ENCODE measurements at places on chromosomes 7 and 10.

DNA sequence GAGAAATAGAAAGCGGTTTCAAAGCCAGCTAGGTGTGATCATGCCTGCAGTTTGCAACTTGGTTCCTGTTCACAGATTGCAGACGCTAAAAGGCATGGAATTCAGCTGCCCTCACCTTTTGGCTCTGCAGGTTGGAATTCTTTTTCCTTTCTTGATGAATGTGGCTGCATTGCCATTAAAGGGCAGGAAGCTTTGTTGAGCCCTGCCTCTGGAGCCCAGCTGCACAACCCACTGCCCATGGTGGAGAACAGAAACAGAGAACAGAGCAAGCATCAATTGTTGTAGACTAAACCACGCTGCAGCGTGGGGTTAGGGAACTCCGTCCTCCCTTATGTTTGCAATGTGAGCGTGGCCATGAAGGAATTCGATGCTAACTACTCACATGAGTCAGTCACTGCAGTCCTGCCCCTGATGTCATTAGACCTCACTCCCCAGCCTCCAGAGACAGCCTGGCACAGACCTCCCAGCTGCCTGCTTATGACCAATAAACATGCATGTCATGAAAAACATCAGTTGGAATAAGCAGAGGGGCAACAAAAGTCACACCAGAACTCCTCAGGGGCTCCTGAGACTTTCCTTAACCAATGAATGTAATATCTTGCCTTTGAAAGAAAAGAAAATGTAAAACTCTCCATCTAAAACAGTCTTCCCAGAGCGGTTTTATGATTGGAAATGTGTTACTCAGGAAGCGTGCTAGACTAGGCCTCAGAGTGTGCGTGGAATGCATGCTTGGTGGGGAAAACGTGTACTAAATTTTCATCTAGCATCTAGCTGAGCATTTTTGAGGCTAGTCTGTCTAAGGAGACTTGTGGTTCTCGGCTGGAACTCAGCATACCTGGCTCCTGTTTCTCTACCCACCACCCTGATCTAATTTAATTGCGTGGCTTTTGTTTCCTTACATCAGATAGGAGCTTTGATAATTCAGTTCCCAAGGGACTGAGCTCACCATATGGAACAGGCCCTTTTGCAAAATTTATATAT lies 232.2 kb downstream of the KIAA1217 start:
- DNase-seq, result no peak

- no peak for DNase-seq
Measured at GRCh38 chr7:122864838-122865237, 21.4 kb downstream of the CADPS2 start.

- DNase-seq, result no peak
Measured at GRCh38 chr10:78550090-78550489, 516.4 kb downstream of the RPS24 start.

DNA sequence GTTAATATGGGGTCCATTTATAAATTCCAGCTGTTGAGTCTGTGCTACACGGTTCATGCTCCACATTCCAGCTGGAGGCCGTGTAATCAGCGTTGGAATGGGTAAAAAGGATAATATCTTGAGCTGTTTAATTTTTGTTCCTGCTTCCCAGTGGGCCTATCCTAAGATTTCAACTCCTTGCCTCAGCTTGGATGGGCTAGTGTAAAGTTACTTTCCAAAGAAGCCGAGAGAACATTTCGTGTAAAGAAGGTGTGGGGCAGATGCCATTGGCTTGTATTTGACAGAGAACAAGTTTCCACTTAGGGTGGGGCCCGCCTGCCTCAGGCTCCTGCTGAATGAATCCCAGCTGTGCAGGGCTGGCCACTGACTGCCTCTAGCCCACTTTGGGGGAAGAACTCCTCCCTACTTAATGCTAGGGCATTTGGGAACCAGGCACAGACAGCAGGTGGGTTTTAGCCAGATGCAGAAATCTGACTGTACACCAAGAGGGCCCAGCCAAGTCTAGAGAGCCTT lies 125.9 kb upstream of the LYZL2 start:
- no peak for DNase-seq

- DNase-seq, result no peak
Measured at GRCh38 chr7:84729284-84729683, 457.6 kb downstream of the SEMA3D start.

GRCh38 chr10:4568731-4569130 lies 257.3 kb upstream of the AKR1E2 start:
- no peak for DNase-seq

DNA sequence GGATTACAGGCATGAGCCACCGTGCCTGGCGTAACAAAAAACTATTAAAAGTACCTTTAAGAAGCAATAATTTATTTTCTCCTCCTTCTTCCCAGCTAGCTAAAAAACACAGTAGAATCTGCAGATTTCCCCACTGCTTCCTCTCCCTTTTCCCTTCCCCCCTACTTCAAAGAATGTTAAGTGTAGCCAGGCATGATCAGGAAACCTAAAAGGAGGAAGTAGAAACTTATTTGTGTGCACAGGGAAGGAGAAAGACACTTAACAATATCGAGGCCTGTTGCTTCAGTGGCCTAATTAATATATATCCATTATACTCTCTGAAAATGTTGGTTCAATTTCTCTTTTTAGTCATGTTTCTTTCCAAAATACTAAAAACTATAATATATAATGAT lies 127.7 kb downstream of the NRBF2 start:
- DNase-seq, result no peak

DNA sequence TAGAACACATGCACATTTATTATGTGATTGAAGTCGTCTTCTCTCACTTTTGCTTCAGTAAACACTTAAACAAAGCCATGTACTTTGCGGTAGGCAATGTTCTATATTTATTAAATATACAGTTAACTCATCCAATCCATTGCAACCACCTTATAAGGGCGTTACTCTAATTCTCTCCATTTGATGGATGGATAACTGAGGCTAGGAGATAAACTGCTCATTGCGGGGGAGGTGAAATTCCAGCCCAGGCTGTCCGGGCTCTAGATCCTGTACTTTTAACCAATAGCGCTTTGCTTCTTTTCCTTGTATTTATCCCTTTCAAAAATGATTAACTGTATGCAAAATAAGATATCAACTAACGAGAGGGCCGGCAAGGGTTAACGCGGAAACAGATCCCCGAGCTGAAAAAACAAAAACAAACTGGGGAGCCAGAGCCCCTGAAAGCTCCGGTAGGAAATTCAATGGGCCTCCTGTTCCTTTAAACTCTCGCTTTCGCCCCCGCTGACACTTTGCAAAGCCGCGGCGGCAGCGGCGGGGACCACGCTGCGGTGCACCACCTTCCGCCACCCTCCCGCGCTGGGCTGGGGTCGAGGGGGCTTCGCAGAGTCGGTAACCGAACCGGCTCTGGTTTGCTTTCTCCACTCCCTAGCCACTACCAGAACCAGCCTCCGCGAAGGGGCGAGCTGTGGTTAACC lies 1.0 kb upstream of the PLXDC2 start:
- no peak for DNase-seq

DNA sequence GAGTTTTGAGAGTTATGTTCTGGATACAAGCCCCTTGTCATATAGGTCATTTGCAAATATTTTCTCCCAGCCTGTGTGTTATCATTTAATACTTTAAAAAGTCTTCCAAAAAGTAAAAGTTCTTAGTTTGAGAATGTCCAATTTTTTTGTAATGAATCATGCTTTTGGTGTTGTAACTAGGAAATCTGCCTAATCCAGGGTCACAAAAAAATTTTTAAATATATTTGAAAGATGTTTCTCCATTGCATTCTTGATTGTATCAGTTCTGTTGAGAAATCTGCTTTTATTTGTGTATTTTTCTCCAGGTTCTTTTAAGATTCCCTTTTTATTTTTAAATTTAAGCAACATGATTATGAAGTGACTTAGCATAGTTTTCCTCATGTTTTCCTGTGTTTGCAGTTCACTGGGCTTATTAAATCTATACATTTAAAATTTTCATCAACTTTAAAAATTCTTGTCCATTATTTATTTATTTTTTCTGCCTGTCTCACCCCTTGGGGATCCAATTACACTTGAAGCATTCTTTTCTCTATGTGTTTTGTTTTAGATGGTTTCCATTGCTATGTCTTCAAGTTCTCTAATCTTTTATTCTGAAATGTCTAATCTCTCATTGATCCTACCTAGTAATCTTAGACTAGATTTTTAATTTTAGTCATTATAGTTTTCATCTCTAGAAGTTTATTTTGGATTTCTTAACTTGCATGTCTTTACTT lies 47.0 kb downstream of the CCDC71L start:
- DNase-seq, result no peak

- DNase-seq, result no peak
Measured at GRCh38 chr10:3869036-3869435, 84.0 kb upstream of the KLF6 start.

DNA sequence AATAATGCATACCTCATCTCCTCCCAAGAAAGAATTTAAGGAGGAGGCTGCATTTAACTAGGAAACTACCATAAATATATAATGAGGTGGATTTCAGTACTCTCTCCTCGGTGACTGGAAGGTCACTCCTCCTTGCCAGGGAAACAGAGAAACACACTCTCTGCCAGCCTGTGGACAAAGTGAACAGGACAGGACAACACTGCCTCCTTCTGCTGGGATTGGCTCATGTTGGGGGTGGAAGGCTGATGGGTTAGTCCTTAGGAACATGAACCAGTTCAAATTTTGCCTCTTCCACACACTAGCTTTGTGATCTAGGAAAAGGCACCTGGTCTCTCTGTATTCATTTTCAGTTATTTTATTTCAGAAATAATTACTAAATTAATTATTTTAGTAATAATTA lies 50.6 kb upstream of the STEAP4 start:
- no peak for DNase-seq

DNA sequence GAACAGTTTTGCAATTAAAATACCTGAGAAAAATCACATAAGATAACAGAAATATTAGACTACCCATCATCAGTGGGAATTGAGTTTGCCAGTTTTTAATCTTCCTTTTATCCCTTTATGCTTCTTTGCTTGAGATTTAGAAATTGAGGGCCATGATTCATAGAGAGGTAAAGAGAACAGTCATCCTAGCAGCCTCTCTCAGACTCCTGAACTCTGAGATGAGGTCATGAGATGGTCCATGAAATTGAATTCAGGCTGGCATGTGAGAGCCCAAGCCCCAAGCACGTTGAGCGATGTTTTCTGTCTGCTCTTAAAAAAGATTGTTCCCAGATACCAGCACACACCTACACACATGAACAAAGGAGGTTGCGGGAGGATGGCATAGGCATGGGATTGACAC lies 91.1 kb downstream of the CREB5 start:
- no peak for DNase-seq

DNA sequence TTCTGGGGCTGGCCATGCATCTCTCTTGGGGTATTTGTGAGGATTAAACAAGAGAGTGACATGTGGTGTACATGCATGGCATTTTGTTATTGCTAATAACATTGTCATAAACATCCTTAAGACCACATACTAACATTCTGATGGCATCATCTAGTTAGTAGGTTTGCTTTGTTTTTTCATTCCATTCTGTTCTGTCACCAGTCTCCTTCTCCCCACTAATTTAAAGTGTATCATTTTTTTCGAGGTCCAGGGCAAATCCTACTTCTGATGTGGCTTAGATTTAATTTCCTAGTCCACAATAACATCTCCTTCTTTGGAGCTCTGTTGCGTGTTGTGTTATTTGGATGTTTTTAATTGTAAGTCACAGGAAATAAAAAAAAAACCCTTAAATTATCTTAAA lies 248.1 kb downstream of the LRMDA start:
- no peak for DNase-seq

DNA sequence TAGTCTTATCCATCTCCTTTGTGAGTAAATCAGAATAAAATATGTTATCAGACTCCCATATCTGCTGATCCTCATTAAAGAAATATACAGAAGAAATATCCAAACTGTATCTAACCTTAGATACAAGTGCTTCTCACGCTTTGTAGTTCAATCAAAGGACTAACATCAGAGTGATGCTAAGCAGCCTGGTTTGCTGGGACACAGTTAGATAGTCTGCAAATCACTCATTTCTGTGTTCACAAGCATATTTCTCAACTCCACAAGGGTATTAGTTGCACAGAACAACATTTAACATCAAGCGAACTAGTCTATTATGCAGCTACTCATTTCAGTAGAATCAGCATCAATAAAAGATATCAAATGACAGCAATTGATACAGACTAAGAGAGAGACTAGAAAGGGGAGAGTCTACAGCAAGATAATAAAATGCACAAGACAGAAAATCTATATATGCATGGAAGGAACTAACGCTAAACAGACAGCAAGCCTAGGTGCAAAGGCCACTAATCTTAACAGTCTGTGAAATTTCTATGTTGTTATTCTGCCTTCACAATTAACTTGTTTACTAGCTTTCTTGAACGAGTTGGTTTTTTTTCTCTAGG lies 30.0 kb downstream of the DNAJC12 start:
- DNase-seq, result no peak

DNA sequence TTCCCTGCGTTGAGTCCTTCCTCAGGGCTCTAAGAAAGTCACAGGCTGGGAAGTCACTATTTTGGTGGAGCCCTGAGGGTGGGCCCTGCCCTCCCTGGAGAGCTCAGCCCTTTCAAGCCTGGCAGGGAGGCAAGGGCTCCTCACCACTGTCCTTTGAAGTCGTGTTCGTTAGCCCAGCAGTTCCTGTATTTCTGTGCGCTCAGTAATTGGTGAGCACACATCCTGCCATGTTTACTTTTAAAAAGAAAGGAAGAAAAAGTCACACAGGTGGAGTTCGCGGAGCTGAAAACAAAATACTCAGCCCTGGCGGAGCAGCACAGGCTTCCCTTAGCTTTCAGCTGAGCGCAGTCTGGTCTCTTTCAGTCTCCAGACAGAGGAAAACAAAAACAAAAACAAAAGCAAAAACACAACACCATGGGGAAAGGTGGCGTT lies 37.1 kb downstream of the PRKCQ start:
- no peak for DNase-seq

DNA sequence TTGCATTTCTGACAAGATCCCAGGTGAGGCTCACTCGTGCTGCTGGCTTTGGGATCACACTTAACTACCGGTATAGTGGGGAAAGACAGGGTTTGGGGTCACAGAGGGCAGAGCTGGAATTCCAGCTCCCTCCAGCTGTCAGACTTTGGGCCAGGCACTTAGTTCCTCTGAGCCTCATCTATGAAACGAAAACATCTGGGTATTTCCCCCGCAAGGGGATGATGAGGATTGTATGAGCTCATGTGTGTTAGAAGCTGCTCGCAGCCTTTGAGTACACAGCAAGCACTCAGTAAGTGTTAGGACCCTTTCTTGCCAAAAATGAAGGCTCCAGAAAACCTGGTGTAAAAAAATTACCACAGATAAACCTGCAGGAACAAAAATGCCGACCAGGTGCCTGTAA lies 66.1 kb downstream of the PRPF18 start:
- no peak for DNase-seq

GRCh38 chr10:33917069-33917780 lies 582.8 kb upstream of the NRP1 start:
- DNase-seq, result no peak

GRCh38 chr7:91325726-91326125 lies 61.5 kb downstream of the FZD1 start:
- DNase-seq, result no peak

GRCh38 chr10:35446439-35446838 lies 110.1 kb downstream of the CCNY start:
- DNase-seq, result no peak

- DNase-seq, result no peak
Measured at GRCh38 chr10:122495406-122496340, 34.3 kb downstream of the HTRA1 start.

GRCh38 chr7:158549616-158550393 lies 37.8 kb downstream of the PTPRN2 start:
- DNase-seq, result no peak

GRCh38 chr10:16440396-16441133 lies 3.8 kb downstream of the PTER start:
- DNase-seq, result no peak

- DNase-seq, result no peak
Measured at GRCh38 chr10:47371629-47372485, 12.2 kb downstream of the ZNF488 start.

GRCh38 chr10:72503241-72503640 lies 122.6 kb downstream of the MICU1 start:
- no peak for DNase-seq

GRCh38 chr7:24720283-24720682 lies 37.0 kb downstream of the GSDME start:
- DNase-seq, result peak; percentile 48

All from GM13977 (cell line).